ENCODE measurements at places on chromosomes 3 and 15.
A peak's percentile ranks its signal among the peaks of the same experiment; 100 is the strongest.

DNA sequence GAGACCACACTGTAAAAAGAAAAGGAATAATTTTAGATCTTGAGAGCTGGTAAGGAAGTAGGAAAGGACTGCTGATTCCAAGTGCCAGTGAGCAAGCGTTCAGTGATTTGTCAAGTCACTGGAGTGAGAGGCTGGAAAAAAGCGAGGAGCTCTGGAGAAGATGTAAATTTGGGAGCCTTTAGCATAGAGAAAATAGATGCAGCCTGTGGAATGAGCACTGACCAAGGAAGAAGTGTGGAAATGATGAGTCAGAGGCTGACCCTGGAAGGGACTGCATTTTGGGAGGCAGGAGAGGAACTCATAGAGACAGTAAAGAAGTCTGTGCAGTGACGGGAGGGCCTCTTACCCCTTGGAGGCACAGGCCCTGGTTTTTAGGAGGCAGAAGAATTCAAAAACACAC, 17.1 kb upstream of the ABTB1 start:
- no peak for DNase-seq

GRCh38 chr3:69647511-69648110, 91.7 kb upstream of the MITF start:
- DNase-seq, result no peak

DNA sequence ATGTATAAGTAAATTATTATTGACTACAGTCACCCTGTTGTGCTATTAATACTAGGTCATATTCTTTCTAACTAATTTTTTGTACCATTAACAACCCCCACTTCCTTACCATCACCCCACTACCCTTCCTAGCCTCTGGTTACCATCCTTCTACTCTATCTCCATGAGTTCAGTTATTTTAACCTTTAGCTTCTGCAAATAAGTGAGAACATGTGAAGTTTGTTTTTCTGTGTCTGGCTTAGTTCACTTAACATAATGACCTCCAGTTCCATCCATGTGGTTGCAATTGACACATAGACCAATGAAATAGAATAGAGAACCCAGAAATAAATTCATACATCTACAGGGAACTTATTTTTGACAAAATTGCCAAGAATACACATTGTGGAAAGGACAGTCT, 55.4 kb upstream of the CHRNB4 start:
- DNase-seq, result no peak

DNA sequence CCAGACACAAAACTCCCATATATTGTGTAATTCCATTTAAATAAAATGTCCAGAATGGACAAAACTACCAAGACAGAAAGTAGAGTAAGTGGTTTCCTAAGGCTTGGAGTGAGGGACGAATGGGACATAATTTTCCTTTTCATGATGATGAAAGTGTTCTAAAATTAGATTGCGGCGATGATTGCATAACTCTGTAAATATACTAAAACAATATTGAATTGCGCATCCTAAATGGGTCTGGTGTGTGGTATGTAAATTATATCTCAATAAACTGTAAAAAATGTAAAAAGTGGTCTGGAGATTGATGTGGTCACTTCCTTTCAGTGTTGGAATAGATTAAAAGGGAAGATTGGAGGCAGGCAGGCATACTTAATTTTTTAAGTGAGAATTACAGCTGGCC, 105.9 kb upstream of the KCNAB1 start:
- DNase-seq, result no peak

GRCh38 chr3:170531657-170532335, 54.1 kb downstream of the SLC7A14 start:
- peak; percentile 84 for DNase-seq

GRCh38 chr3:81476692-81477091, 284.8 kb downstream of the GBE1 start:
- no peak for DNase-seq

GRCh38 chr3:62161371-62161770, 212.0 kb downstream of the FEZF2 start:
- no peak for DNase-seq

- no peak for DNase-seq
These were observed 44.8 kb downstream of the ZNF589 start for GRCh38 chr3:48285675-48286074.

DNA sequence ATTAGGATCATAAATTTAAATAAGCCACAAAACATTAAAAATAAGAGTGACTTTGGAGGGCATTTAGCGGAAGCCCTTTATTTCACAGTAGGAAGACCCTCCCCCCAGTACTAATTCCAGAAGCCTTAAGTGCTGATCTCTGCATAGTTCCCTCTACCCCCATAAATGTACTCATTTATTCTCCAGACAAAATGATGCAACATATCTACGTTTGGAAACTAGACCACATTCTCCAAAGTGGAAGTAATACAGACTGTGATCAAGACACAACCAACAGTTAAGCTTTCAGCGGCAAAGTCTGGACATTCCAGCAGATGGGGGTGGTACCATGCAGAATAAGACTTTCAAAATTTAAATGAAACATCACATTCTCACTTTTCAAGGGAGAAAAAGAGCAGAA, 44.8 kb upstream of the RPS17 start:
- no peak for DNase-seq

- no peak for DNase-seq
These were observed 7.1 kb downstream of the COPS2 start for GRCh38 chr15:49148298-49148697.

- DNase-seq, result no peak
These were observed 11.8 kb upstream of the HES1 start for GRCh38 chr3:194124193-194124592.

DNA sequence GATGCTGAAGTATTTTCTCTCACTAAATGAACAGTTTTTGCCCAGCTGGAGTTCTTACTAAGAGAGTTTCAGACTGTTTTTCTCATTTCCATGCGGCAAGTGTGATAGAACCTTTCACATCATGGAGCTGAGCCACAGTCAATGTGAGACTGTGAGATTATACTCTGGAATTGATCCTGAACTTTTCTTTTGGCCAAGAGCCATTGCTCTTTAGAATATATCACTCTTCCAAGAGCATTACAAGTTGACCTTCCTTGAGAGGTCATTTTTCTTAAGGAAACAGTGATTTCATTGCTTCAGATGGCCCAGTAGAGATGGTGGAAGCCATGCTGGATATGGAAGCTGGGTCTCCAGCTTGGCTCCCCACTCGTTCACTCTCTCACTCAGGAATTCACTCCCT, 212.9 kb upstream of the UMPS start:
- DNase-seq, result no peak

DNA sequence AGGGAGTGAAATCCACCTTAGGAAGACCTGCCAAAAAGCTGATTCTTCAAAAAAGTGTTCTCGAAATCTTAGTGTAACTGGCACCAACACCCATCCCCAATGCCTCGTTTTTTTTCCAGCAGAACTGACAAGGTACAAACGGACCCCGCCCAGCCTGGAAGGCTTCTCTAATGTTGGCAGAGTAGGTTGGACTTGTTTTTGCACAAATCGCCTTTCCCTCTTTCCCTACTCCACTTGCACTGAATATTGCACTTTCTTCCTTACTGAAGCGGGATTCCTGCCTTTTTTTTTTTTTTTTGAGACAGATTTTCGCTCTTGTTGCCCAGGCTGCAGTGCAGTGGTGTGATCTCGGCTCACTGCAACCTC, 544 bp upstream of the TIMMDC1 start:
- DNase-seq, result no peak

DNA sequence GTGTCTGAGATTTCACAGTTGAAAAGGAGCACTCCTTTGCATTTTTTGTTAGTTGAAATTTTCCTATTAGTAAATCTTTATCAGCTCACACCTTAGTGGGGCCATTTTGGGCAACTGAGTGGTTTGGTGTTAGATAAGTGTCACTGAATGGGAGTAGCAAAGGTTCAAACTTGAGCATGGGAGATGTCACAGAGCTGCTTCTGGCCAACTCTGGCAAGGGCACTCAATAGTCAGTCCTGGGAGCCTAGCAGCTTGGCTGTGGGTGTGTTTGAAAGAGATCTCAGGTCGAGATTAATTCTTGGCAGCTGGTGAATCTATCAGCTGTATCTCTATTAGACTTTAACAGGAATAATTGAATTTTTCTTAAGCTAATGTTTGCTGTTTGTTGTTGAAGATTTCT, 579.3 kb downstream of the EDEM1 start:
- DNase-seq, result no peak

- no peak for DNase-seq
These were observed 82.7 kb downstream of the ABHD5 start for GRCh38 chr3:43773273-43774094.

DNA sequence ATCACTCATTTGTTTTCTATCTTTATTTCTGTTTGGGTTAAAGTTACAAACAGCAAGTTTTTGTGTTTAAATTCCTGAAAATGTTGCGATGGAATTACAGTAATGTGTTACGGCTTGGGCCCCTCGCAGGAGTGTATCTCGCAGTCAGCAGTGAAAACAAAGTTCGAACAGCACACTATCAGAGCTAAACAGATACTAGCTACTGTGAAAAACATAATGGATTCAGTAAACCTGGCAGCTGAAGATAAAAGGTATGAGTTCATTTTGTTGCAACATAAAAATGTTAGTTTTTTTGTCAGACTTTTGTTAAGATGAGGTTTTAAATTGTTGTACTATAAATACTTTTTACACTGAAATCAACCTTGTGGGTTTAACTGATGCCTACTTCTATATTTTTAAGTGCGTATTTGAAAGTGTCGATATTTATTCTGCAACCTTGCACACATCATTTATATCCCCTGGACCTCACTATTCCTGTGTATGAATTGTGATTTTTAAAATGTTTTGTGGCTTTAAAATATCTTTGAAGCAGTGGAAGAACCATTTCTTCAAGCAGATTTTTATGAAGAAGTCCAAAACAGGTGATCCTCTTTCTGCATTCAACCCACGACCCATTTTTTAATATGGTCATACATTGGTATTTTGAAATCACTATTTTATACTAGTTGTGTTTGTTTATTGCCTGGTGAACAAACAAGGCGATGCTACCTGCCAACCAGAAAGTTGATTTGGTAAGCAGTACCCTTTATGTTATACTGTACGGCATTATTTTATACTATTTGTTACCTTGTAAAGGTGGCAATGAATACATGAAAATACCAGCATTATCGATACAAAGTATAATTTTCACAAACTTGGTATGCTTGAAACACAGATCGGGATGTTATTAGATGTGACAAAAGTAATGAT, 27.8 kb downstream of the MFN1 start:
- DNase-seq, result no peak

- DNase-seq, result no peak
These were observed 256.5 kb upstream of the AGTR1 start for GRCh38 chr3:148441191-148441590.

Measured in NCI-H526 (cell line).